ENCODE measurements at places on chromosomes 7 and 10.

- DNase-seq, result no peak
These were observed 696.7 kb upstream of the CELF2 start for GRCh38 chr10:10320956-10321355.

GRCh38 chr7:26307226-26307625, 15.6 kb downstream of the SNX10 start:
- no peak for DNase-seq

- DNase-seq, result no peak
These were observed 5.5 kb downstream of the SKIDA1 start for GRCh38 chr10:21519941-21520436.

DNA sequence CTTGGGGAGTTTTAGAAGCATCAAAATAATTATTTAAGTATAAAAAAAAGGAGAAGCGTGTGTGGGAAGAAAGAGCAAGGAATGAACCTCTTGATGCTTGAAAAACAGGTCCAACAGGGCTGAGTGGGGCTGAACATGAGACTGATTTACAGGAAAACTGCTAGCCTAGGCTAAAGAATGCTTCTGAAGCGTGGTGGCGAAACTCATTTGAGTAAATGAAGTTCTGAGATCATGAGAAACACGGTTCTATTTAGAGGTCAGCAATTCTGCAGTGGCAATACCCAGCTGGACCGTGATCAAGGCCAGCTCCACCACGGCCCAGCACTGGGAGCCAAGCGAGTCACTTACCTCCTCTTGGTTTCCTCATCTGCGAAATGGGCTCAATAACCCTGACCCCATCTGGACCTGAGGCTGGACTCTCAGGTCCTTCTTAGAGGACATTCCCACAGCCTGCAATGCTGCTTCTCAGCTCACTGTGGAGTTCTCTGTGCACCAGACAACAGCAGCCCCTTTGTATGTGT, 140.1 kb upstream of the ADAM12 start:
- no peak for DNase-seq

DNA sequence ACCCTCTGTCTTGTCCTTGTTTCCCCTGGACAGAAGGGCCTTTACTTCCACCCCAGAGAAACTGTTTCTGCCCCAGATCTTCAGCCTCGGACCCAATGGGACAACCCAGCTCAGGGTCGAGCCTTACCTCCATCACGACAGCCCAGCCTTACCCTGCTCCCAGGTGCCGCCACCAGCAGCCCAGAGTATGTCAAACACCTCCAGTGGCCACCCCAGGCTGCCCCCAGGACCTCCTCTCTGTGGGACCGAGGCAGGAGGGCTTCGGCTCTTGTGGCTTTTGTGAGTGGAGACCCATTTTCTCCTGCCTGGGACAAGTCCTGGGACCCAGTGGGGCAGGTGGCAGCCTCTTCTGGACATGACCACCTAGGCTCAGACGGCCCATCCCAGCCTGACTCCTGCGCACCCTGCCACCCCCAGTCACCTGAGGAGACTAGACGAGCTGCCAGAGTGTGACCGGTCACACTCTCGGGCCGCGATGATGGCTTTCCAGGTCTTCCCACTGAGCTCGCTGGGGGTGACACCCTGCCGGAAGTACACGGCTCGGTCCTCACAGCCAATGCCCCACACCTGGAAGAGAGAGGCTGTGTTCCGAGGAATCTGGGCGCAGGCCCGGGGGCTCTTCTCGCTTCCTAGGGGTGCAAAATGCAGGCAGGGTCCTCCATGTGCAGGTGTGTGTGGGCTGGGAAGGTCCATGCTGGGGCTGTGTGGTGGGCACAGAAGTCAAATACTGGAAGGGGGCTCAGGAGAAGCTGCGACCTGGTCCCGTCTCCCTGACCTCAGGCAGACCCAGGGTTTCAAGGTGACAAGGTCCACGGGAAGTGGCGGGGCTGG, 15.5 kb downstream of the TECPR1 start:
- no peak for DNase-seq

- no peak for DNase-seq
These were observed 731.2 kb downstream of the TNS3 start for GRCh38 chr7:46850563-46851330.

- no peak for DNase-seq
These were observed 209.5 kb upstream of the KCTD7 start for GRCh38 chr7:66419210-66419609.

DNA sequence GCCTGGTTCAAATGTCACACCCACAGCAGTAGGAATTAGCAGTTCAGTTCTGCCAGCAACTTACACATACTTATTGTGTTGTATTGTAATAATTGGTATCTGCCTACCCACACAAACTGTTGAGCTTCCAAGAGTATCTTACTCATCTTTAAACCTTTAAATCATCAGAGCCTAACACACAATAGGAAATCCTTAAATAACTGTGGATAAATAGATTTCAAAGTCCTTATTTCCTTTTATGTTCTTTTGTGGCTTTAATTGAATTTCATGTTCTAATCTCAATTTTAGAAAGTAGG, 3.9 kb downstream of the CASD1 start:
- DNase-seq, result no peak

GRCh38 chr10:103197903-103198302, 4.8 kb upstream of the NT5C2 start:
- no peak for DNase-seq

- DNase-seq, result no peak
These were observed 15.7 kb upstream of the STN1 start for GRCh38 chr10:103933557-103934121.

DNA sequence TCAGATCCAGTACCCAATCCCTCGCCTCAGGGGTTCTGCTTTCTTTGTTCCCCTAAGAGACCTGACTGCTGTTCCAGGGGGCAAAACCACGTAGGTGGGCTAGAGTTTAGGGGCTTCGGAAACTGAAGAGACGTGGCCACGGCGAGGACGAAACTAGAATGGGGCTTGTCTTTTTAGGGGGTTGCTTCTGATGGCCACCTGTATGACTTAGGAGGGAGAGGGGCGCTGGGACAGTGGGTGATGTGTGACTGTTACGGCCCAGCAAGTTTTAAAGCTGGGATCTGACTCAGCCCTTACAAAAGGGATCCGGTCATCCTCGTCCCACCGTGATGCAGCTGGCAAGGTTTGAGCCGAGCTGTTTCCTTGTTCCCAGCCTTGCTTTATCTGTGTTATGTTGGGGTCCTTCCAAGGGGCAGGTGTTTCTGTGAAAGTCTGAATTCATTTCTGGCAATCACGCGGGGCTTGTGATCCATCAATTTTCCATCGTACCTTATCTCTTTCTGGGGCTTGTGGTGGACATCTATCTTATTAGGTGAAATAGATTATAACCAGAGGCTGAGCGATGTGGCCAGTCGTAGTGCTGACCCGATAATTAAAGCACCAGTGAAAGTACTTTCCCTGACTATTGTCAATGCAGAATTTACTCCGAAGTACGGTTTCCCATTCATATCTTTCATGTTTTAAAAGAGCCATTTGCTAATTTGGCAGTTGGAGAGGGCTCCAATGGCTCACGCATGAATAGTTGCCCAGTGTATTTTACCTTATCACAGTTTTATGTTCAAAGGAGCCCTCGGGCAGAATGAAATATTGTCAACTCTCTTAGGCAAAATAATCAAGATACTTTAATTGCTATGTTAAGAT, 830 bp downstream of the MET start:
- DNase-seq, result no peak
